ENCODE measurements at places on chromosomes 1 and 21. TPM values are rescaled to one million over a fixed set of nuclear protein-coding genes. Genes with fewer than 3 reads are reported as not detected.

DNA sequence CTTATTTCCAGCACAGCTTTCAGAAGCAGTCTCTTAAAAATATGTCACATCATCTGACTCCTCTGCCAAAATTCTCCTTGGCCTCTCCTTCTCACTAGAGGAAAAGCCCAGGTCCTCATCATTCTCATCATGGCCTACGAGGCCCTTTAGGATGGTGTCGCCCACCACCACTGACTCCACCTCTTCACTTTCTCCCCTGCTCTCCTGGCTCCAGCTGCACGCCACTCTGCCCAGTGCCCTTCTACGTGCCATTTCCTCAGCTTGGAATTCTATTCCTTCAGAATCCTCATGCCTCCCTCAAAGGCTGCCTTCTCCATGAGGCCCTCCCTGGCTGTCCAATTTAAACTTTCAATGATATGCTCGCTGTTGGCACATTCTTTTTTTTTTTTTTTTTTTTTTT is 25.3 kb upstream of the BTG2 start:
- DNase-seq, result no peak

Gene KCNE2
- total RNA-seq, result 1.0 TPM

- DNase-seq, result peak; percentile 22
These were observed 254.0 kb downstream of the BRINP2 start for GRCh38 chr1:177424744-177425143.

DNA sequence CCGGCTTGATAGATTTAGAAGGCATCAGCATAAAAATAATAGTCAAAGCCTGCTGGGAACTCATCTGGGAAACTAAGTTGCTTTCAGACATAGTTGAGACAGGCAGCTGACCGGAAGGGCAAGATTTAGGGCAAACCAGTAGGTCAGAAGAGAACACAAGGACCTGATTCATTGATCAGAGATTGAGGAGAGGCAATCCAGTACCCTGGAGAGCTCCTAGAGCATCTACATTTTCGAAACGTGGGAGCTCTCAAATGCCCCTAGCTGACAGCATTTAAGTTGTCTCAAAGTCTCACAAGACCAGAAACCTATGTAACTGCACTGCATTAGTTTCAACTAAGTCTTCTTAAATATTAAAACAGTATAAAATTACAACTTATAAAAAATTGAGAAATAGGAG is 22.9 kb upstream of the MTF2 start:
- DNase-seq, result peak; percentile 7

Gene GPR3
- 1.7 TPM for total RNA-seq

GRCh38 chr1:66327588-66327987 is 206.4 kb upstream of the SGIP1 start:
- no peak for DNase-seq

Gene PKNOX1
- total RNA-seq, result 18.3 TPM

Gene PDC
- not detected for total RNA-seq

Gene ANKRD35
- total RNA-seq, result 3.7 TPM

- no peak for DNase-seq
These were observed 16.5 kb upstream of the TSPAN2 start for GRCh38 chr1:115105831-115106230.

- no peak for DNase-seq
These were observed 40.5 kb downstream of the MRPS6 start for GRCh38 chr21:34113842-34114241.

- DNase-seq, result no peak
These were observed 7.2 kb downstream of the PRDM2 start for GRCh38 chr1:13707164-13707563.

GRCh38 chr21:46094401-46095082 is 3.4 kb upstream of the COL6A2 start:
- DNase-seq, result no peak

DNA sequence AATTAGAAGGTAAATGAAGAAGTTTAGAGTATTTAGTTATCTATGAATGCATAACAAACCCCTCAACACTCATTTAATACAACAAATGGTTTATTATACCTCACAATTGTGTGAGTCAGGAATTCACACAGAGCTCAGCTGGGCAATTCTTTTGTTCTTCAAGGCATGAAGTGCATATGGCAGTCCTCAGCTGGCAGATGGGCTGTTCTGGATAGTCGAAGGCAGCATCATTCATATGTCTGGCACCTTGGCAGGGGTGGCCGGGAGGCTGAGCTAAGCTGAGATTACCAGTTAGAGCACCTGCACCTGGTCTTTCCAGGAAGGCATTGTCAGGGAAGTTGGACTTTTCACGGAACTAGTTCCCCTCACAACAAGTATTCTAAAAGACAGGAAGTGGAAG is 286.2 kb upstream of the DUSP10 start:
- no peak for DNase-seq

DNA sequence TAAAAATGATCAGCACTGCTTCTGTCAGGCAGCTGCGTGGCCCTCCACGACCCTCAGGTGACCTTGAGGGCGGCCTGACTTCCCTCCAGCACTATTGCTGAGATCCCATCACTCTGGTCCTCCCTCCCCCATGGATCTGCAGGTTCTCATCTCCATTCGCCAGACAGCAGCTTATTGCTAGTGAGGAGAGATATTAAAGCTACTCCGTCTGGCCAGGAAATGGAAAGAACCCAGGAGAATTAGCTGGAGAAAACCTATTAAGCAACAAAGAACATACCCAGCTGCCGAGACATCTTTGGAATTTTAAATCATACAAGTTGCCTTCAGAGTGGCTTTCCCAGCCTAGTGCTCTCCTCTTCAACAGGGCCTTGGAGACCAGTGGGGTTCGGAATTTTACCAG is 25.7 kb upstream of the KCNN3 start:
- no peak for DNase-seq

GRCh38 chr1:88990426-88990825 is 2.0 kb downstream of the KYAT3 start:
- no peak for DNase-seq

DNA sequence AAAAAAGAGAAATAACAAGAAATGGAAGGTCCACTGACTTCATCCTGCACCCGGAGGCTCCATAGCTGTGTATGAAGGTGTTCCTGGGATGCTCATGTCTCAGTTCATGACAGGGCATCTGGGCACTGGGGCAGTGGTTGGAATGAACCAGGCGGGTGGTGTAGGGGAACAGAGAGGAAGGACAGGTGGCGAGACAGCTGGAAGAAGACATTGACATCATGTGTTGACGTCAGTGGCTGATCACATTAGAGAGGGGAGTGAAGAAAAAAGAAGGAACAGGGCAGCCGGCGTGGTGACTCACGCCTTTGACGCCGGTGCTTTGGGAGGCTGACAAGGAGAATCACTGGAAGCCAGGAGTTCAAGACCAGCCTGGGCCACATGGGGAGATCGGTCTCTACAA is 50.1 kb downstream of the HUNK start:
- no peak for DNase-seq

- peak; percentile 54 for DNase-seq
These were observed 496.9 kb downstream of the NEGR1 start for GRCh38 chr1:71785450-71785849.

Measured in spinal cord (tissue), 10 donors.